Stimulated activated CD4-positive, alpha-beta T cell treated with anti-CD3 and anti-CD28 coated beads, Interleukin-12 subunit alpha, Interleukin-12 subunit beta, amount 100 ng/mL, for 48 hours (primary cell): ENCODE measurements at places on chromosomes 5 and 9.
A peak's percentile ranks its signal among the peaks of the same experiment; 100 is the strongest.

DNA sequence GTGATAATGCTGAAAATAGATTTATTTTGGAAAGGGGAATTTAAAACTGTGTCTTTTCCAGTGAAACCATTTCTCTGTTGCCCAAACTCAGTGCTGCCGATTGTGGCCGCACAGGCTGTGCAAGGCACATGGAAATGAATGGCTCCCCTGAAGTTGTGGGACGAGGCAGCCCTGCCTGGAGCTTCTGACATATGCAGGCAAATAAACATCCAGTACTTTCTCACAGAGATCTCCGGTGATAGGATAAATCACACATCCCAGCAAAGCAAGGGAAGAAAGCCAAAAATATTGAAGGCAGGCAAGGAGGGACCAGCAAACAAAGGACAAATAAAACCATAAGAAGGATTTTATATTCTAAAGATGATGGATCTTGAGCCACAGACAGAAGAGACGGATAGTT is 464.5 kb downstream of the MTRR start:
- no peak for DNase-seq

DNA sequence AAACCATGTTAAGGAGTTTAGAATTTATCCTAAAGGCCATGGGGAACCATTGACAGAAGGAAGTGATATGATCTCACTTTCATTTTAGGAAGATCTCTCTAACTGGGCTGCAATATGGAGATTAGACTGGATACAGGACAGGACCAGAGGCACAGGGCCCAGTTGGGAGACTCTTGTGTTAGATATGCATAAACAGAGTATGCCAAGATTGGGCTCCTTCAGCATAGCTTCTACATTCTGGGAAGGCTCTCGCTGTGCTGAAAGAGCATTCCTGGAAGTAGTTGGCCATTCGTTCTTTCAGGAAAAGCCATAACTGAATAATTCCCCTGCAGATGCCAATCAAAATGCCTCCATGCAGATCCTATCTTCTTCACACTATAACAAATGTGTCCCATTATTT is 204.5 kb downstream of the CWC27 start:
- DNase-seq: no peak

DNA sequence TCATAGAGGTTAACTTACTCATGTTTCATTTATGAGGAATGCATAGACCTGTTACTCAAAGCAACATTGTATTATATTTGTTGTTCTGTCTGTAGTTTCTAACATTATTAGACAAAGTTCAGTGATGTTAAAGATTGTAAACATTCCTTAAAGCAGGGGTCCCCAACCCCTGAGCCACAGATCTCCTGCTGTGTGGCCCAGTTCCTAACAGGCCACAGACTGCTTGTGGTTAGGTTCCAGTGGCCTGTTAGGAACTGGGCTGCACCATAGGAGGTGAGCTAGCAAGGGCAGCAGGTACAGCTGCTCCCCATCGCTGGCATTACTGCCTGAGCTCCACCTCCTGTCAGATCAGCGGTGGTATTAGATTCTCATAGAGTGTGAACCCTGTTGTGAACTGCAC is 181.1 kb downstream of the KDM4C start:
- DNase-seq: no peak

GRCh38 chr9:6833518-6834192 is 75.9 kb downstream of the KDM4C start:
- DNase-seq: no peak

- no peak for DNase-seq
Observed at GRCh38 chr5:131536211-131536826, 98.7 kb downstream of the RAPGEF6 start.

- DNase-seq: peak; percentile 64
Observed at GRCh38 chr5:181187500-181188213, 17.3 kb downstream of the TRIM7 start.

- no peak for DNase-seq
Observed at GRCh38 chr5:55923177-55923771, 71.5 kb downstream of the IL6ST start.

GRCh38 chr9:81549500-81550206 is 139.7 kb downstream of the TLE1 start:
- no peak for DNase-seq

DNA sequence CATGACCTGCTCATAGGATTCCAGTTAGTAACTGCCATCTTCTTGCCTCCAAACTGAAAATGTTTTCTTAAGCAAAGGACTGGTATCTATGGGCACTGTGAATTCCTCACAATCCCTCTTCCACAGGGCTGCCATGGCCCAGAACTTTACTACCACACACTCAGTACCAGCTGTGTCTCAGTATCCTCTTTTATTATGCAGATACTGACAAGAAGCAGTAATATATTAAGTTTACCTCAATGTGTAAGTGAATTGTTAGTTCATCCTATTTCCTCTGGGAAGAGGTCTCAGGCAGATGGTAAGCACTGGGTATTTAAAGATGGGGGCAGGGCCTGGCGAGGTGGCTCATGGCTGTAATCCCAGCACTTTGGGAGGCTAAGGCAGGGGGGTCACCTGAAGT is 320.8 kb upstream of the RFX3 start:
- no peak for DNase-seq

GRCh38 chr5:43020399-43020746 is 19.7 kb downstream of the ANXA2R start:
- DNase-seq: no peak

GRCh38 chr9:11893331-11893730 is 799.9 kb upstream of the TYRP1 start:
- DNase-seq: no peak

DNA sequence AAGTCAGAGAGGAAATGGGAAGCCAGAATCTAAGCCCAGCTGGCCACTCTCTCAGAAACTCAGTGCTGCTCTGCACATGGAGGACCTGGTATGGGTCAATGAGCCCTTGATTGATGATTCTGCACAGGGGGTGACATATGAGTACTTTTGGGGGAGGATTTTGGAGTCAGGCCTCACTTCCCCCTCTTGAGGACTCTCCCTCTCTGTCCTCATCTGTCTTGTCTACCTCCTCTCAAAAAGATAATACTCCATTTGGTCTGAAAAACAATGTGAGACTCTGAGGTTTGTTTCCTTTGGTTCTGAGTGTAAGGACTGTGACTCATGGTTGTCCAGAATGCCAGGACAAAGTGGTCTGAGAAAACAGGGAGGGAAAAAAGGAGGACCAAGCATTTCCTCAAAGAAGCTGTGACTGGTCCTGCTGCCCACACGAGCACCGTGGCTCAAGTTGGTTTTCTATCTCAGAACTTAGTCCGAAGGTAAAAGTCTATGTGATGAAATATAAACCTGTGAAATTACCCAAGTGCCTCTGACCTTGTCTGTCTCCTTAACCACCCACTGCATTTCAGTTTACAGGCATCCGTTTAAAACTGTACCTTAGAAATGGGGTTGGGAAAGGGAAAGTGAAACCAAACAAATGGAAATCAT is 11.1 kb downstream of the TTC39B start:
- DNase-seq: no peak

DNA sequence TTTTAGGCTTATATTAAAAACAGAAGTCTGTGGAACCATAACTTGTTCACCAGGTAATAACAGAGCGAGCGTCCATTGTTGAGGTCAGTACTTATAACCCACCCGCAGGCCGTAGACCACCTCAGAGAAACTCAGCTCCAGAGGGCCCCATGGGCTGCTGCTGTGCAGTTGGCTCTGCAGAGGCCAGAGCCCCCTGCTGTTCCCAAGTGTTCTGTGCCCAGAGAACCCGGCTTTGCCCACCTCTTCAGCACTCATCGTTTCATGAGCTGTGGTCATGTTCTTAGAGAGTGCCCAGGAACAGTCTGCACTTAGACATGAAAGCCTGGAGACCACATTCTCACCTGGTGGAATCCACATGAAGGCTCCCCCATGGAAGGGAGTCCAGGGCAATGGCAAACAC is 50.4 kb upstream of the SLC2A8 start:
- no peak for DNase-seq

GRCh38 chr5:151699071-151699901 is 12.6 kb upstream of the SPARC start:
- no peak for DNase-seq

DNA sequence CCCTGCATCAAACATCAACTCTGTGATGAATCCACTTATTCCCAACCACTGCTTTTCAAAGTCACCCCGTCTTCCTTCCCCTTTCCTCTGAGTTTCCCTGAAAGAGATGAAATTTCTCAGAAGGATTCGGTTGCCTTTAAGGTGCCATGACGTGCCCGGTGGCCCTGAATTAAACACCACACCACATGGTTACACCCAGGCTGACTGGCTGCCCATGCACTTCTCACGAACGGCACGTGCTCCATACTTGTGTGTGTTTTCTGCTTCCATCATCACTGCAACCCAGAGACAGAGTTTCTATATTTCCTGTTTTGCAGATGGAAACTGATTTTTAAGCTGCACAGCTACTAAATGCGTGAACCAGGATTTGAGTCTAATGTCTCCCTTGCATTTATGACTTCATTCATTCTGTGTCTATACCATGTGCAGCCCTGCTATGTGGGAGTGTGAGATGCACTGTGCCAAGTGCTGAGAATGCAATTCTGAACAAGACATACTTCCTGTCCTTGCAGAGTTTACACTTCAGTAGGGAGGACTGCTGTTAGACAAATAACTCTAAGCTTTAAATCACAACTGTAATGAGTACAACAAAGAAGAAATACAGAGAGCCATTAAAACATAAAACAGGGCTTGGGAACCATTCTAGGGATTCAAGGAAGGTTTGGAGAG is 162.9 kb downstream of the NXNL2 start:
- DNase-seq: no peak
